Common myeloid progenitor, CD34-positive (primary cell): ENCODE measurements at places on chromosomes 5 and 9.

DNA sequence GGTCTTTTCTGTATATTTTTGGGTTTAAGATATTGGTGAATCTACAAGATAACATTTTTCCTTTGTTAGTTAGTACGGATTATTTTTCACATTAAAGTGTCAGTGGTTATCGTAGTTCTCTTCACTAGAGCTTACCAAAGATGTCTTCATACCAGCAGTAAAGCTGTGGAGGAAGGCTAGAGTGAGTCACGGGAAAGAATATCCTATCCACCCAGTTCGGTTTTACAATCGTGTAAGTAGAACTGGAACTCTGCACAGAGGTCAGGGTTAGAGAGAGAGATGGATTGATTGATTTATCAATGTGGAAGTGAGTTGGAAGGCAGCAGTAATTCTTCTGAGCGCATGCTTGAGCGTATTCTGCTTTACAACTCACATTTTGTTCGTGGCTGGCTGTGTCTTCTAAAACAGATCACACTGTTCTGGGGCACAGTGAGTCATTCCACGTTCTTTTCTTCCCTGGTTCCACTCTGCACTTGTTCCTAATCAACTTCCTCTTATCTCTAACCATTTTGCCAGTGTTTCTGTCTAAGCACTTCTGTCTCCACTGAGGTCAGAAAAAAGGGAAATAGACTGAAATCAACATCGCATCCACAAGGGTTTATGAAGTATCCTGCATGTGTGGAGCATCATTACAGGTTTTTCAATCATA lies 86.5 kb upstream of the ARRDC3 start:
- DNase-seq: peak; percentile 34

- DNase-seq: no peak
These were observed 30.1 kb upstream of the TRIM32 start for GRCh38 chr9:116656977-116657376.

GRCh38 chr9:120608421-120608820 lies 28.5 kb upstream of the CDK5RAP2 start:
- DNase-seq: no peak

DNA sequence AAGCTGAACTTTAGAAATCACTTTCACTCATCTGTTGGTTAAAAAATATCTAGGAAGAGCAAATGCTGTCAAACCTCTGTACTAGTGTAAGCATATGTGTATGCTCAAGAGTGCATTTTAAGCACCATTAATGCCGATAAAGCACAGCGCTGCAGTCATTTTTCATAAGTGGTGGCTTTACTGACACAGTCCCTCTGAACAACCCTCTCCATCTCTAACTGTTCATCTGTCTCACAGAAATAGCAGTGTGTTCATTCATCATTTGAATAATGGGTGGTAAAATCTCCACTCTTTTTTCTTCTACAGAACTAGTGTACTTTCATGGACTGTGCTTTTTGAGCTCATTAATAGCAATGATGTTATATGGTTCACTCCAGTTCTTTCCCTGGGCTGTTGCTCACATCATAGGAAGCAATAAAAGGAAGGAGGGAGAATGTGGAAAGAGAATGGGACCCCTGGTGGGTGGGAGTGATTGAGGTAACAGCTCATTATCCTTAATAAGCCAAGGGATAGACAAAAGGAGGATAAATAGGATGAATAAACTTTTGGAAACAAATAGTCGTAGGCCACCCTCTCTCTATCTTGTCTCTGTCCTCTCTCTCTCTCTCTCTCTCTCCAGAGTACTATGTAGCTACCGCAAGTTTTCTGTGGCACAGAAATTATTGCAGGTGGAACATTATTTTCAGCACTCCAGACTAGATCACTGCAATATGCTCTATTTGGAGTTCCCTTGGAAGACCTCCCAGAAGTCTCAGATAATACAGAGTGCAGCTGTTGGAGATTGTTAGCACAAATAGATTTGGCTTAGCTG lies 117.9 kb upstream of the PRDM9 start:
- no peak for DNase-seq

GRCh38 chr5:168055961-168056360 lies 235.5 kb upstream of the WWC1 start:
- no peak for DNase-seq

DNA sequence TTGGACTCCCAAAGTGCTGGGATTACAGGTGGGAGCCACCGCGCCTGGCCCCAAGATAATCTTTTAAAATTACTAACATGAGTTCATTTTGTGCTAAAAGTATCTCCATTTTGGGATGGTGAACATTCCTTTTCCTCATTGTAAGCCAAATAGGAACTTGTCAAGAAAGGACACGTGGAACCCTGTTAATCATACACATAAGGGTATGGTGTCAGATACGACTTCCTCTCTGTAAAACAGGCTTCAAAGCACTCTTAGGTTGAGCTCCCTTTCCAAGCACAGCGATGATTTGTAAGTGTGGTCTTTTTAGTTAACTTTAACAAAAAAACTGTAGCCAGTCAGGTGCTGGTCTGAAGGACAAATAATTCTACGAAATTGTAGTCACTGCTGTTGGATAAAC lies 132.7 kb downstream of the UNC13B start:
- peak; percentile 10 for DNase-seq

DNA sequence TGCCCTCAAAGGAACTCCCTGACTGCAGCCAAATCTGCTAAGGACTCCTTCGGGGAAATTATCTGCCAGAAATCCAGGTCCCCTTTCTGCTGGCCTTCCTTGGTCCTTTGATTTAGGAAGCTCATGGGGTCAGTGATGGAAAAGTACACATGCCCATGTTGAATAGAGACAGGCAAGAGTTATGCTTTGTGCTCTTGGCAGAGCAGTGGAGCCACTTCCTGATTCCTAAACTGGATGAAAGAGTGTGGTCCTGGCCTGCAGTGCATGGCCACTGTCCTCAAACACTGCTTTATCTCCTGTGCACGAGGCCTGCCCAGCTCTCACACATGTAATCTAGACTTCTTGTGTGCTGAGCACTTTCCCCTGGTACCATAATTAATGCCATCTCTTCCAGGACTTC lies 2.0 kb upstream of the EBF1 start:
- no peak for DNase-seq

DNA sequence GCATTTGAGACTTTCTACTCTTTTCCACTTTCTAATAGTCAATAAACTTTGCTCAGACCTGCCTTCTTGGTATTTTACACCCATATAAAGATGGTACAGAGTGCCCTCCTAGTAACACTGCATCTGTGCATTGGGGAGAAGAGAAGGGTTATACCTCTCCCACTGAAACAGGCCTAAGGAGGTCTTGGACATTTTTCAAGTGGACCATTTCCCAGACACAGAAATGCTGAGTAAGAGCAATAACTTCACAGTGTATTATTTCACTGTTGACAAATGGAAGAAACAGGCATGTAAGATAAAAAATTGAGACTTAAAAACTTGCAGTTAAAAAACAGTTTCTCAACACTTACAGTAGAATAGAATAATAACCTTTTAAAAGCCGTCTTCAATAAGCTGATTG lies 1224.0 kb upstream of the CDH18 start:
- no peak for DNase-seq

GRCh38 chr5:173581408-173582215 lies 34.8 kb downstream of the BOD1 start:
- peak; percentile 54 for DNase-seq

GRCh38 chr9:79193501-79194223 lies 378.1 kb upstream of the TLE4 start:
- no peak for DNase-seq

- no peak for DNase-seq
These were observed 89.2 kb downstream of the FSTL4 start for GRCh38 chr5:133523013-133523658.

GRCh38 chr5:148723143-148723542 lies 68.8 kb upstream of the HTR4 start:
- no peak for DNase-seq

DNA sequence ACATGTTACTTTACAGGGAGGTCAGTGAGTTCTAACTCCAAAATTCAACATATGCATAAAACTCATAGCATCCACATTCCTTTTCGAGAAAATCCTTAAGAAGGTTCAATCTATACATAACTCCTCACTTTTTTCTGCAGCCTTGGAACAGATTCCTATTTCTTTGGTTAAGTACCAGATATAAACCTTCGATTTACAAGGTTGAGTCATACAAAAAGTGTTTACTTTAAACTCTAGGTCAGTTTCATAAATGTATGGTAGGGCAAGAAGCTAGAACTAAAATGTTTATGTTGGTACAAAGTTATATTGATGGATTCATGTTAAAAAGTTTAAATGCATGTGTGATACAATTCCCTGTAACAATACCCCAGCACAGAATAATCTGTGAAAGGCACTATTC lies 19.4 kb downstream of the CDKN2AIPNL start:
- DNase-seq: no peak

GRCh38 chr5:59792983-59793585 lies 100.4 kb downstream of the PDE4D start:
- no peak for DNase-seq

GRCh38 chr5:53170746-53171349 lies 61.3 kb upstream of the MOCS2 start:
- DNase-seq: peak; percentile 48

GRCh38 chr9:110671849-110672248 lies 3.3 kb downstream of the MUSK start:
- DNase-seq: no peak

- no peak for DNase-seq
These were observed 46.7 kb upstream of the HNRNPA0 start for GRCh38 chr5:137800700-137801411.

- no peak for DNase-seq
These were observed 86.6 kb downstream of the EHMT1 start for GRCh38 chr9:137705443-137705863.

DNA sequence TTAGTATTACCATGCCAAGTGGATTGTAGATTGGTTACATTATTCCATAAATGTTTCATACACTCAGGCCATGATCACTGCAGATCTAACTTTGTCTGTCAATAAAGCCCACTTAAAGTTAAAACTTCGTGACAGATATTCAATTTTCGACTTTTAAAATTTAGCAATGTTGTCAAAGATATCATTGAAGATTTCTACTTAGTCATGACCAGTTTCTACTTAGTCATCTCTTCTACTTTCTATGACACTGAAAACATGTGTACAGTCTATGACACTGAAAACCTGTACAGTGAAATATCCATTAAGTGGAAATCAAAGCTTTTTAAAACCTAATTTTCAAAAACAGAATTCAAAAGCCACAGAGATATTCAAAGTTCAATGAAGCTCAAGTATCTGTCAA lies 258.2 kb downstream of the MCTP1 start:
- no peak for DNase-seq

- no peak for DNase-seq
These were observed 93.2 kb downstream of the ISL1 start for GRCh38 chr5:51476431-51476830.

- no peak for DNase-seq
These were observed 42.4 kb downstream of the MARCHF11 start for GRCh38 chr5:16137177-16137576.

- DNase-seq: no peak
These were observed 155.4 kb upstream of the ANKH start for GRCh38 chr5:15026944-15027343.

DNA sequence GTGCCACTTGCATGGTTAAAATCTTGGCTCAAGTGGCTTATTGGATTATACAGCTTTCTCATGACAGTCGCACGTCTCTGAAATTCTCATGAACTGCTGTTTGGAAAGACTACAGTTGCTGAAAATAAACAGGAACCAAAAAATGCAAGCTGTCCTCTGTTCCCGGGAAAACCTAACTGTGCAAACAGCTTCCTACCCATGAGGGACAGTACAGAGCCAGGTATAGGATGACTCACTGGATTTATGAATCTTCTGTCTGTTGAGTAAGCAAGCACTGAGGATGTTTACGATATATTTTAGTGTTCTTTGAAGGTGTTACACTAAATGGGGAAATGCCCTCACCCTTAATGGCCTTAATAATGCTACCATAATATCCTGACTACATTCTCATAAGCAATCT lies 380.3 kb upstream of the TNC start:
- no peak for DNase-seq

- no peak for DNase-seq
These were observed 36.6 kb downstream of the MRPL36 start for GRCh38 chr5:1762883-1763547.

DNA sequence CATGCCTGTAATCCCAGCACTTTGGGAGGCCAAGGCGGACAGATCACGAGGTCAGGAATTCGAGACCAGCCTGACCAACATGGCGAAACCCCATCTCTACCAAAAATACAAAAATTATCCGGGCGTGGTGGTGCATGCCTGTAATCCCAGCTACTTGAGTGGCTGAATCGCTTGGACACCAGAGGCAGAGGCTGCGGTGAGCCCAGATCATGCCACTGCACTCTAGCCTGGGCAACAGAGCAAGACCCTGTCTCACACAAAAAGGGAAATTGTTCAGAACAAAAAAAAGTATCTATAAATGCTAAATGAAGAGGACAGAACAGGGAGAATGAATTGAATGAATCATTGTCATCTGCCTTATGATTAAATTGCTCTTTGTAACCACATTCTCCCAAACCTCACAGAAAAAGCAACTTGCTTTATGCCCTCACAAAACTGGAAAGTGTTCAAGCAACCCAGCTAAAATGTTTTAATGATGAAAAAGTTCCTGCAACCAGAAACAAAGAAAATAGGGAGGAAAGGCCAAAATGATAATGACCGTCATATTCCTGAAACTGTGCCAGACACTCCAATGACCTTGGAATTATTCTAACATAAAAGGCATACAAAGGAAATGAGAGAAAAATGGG lies 83.7 kb downstream of the SERINC5 start:
- no peak for DNase-seq

DNA sequence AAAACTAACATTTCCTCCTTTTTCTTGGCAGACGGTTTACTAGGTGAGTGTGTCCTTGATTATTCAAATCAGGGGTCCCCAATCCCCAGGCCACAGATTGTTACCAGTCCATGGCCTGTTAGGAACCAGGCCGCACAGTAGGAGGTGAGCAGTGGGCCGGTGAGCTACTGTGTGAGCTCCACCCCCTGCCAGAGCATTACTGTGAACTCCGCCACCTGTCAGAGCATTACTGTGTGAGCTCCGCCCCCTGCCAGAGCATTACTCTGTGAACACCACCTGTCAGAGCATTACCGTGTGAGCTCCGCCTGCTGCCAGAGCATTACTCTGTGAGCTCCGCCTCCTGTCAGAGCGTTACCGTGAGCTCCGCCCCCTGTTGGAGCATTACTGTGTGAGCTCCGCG lies 14.3 kb upstream of the PDCD6 start:
- no peak for DNase-seq

DNA sequence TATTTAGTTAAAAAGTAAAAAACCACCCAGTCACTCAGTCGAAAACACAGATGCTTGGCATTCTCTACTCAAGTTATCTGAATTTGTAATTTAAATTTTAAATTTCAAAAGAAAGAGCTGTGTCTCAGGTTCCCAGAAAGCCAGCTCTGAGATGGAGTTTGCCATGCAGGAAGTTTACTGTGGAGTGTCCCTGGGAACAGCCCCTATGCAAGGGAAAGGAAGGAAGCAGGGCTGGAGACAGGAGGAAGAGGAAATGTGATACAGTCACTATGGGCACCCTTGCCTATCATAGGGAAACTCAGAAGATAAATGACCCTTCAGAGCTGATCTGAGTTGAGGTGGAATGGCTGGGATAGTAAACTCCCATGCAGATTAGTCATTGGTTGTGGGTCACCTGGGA lies 408.8 kb upstream of the ACTBL2 start:
- DNase-seq: no peak
